Activated naive CD8-positive, alpha-beta T cell treated with anti-CD3 and anti-CD28 coated beads, Interleukin-2, amount 10 ng/mL, durations not matched to agents 7 days and 5 days (primary cell): ENCODE measurements at places on chromosomes 2 and 18. TPM values are rescaled to one million over a fixed set of nuclear protein-coding genes. Genes with fewer than 3 reads are reported as not detected.

DNA sequence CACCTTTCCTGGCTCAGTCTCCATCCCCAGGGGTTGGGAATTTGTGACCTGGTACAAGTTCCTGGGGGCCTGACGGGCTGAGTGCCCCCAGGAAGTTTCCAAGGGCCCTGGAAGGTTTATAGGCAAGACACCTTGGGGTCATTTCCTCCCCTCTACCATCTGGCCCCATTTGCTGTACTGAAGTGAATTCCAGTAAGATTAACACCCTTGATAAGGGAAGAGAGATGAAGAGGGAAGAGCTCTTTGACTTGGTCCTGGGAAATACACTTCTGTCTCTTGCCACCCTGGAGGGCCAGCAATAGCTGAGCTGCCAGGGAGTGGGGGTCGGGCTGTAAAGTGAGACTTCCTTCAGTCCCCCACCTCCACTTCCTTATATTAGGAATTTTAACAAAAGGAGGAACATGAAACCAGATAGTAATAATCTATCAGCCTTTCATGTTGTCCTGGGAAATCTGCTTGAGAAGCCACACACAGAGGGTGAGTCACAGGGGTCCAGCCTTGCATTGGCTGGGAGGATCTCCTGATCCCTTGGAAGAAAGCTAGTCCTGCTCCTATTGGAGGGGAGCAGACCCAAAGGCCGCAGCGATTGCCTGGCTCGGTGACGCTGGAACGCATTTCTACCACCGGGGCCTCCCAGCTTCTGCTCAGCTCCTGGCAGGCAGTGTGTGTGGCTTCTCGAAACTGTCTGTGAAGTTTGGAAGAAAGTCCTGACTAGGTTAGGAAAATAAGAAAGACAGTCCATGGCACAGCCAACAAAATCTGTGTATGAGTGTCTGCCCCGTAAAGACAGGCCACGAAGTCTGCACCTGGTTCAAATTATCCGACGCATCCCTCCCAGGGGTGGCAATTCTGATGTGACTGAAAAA is 87.3 kb downstream of the ACAA2 start:
- DNase-seq: no peak

GRCh38 chr2:105610576-105611332 is 134.0 kb upstream of the NCK2 start:
- DNase-seq: no peak

GRCh38 chr2:172207911-172208310 is 105.2 kb upstream of the DLX2 start:
- DNase-seq: no peak

DNA sequence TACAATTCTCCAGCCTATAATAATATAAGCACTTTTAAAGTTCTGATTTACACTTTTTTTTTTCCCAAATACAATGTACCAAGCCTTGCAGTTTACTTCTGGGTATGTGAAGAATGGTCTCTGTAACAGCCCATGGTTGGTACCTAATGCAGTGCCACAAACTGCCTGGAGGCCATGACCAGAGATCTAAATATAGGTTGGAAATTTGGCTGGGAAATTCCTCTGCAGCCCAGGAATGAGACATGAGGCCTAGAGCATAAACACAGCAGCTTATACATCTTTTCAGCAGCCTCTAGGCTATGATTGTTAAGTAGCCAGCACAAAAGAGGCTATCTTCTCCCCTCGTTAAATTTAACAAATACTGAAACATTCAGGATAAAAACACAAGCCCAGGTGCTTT is 432.0 kb upstream of the FAM98A start:
- no peak for DNase-seq

GRCh38 chr2:31270131-31270530 is 36.2 kb downstream of the EHD3 start:
- no peak for DNase-seq

DNA sequence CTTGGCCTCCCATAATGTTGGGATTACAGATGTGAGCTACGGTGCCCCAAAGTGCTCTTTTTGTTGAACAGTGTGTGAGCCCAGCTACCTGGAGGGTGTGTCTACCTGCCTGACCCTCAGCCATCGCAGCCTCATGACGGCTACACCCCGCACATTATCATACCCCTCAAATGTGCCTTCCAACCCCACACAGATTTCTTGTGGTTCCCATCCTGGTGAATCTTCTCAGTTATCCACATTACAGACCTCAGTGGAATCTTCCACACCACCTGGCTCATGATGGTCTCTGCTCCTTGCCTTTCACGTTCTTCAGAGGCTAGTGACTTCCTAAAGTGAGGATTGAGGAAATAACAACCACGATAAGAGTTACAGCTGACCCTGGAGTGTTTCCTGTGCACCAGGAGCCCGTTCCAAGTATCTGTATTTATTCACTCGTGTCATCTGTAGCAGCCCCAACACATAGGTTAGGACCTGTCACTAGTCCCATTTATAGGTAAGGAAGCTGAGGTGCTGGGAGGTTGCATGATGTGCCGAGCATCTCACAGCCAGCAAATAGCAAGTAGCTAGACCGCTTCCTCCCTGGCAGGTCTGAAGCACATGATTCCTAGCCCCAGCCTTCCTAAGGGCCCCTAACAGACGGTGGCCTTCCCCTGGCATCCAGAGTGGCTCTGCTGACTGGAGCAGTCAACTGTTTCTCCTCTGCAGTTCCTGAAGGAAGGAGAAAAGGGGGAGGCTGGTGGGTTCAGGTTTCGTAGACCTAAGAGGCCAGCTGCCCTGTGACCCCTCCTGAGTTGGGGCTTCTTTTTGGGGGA is 47.3 kb downstream of the TCF7L1 start:
- no peak for DNase-seq

DNA sequence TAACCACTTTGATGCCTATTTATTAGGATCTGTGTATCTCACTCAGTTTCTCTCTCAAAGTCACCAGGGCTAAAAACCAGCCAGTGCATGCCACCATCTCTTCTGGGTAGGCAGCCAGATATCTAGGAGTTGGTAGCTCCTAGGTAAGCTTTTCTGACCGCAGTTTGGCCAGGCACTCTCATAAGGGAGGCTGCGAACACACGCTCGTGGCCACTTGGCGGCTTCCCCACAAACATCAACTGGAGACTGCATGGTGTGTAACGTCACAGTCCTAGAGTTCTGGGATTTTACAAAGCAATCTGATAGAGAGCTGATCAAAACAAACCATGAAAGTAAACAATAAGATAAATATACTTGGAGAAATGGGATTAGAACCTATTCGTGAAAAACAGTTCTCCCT is 424.3 kb upstream of the ACVR2A start:
- DNase-seq: no peak

DNA sequence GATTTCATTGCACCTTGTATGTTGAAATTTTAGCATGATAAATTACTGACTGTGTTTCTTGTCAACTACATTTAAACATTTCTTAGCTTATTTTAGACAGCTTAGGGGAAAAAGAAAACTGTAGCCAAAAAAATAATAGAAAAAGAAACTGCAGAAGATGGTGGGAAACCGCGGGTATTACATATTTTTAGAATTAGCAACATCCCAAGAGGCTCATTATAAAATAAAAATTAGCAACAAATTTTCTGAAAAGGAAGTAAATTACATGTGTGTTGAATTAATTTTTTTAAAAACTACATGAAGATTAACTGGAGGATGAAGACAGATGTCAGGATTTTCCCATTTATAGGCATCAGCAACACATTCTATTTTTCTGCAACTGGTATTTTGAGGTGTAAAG is 4.3 kb downstream of the PELI1 start:
- no peak for DNase-seq

Gene TNS1
- total RNA-seq: 15.1 TPM

DNA sequence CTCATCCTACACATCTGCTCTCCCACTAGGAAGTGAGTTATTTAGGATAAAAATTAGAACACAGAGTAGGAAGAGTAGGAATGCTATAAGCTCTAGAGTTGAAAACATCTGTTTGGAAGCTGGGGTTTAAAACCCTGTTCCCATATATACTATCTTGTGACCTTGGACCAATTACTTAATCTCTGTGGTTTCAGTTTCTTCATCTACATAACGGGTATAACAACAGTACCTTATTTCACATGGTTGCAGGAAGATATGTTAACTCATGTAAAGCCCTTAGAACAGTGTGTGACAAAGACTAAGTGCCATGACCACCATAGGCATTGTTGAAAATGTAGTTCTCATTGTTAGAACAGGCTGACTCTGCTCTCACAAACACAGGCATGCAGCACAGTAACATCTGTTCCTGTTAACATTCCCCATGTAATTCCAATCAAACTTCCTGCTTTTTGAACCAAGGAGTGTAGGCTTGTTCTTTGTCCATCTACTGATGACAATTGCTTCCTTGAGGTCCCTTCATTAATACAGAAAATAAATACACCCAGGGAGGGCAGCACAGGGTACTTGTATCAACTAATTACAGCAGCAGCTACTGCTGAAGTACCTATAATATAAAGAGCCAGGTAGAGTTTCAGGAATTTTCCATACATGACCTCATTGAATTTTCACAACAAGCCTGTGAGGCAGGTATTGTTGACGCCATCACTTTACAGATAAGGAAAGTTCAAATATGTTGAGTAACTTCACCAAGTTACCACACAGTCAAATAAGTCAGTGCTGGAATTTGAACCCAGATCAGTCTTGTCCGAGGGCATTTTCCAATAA is 204.2 kb downstream of the L3MBTL4 start:
- DNase-seq: no peak

GRCh38 chr2:105393373-105394055 is 5.3 kb downstream of the FHL2 start:
- no peak for DNase-seq

GRCh38 chr18:73670039-73670438 is 477.6 kb downstream of the FBXO15 start:
- no peak for DNase-seq

GRCh38 chr2:173869244-173870229 is 95.6 kb downstream of the SP3 start:
- no peak for DNase-seq

Gene EIF2AK2
- 121 TPM for total RNA-seq

GRCh38 chr2:65916785-65917295 is 484.4 kb upstream of the SPRED2 start:
- no peak for DNase-seq

DNA sequence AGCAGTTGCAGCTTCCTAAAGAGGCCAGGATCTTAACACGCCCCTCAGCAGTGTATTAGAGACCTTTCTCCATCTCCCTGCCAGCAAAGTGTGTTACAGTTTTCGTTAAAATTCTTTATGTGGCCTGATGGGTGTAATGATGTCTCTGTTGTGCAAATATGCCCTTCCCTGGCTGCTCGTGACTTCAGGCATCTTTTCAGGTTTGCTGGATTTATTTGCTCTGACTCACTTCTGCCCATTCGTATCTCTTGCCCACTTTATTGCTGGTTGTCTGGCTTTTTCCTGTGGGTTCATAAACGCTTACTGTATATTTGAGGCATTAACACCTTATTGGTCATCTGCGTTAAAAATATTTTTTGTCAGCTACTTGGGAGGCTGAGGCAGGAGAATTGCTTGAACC is 134.5 kb downstream of the ASB1 start:
- no peak for DNase-seq

DNA sequence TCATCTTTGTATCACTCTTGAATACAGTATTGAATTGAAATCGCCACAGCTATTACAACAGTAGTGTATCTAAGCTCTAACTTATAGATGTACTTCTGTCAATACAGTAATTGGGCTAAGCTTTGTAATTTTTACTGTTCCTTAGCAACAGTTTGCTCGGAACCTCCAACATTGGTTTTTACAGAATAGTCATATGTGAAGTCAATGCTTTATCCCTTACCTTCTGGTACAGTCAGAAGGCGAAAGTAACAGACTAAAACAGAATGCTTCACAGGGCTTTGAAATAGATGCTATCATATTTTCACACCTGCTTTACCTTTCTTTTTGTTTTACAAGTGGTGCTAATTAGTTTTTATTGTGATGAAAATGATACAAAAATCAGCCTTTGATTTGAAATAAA is 46.9 kb upstream of the CYP20A1 start:
- no peak for DNase-seq

GRCh38 chr2:215771241-215771640 is 242.1 kb downstream of the MREG start:
- no peak for DNase-seq

GRCh38 chr2:120515759-120516678 is 170.1 kb downstream of the INHBB start:
- no peak for DNase-seq

GRCh38 chr2:43490252-43490786 is 105.5 kb downstream of the THADA start:
- no peak for DNase-seq

DNA sequence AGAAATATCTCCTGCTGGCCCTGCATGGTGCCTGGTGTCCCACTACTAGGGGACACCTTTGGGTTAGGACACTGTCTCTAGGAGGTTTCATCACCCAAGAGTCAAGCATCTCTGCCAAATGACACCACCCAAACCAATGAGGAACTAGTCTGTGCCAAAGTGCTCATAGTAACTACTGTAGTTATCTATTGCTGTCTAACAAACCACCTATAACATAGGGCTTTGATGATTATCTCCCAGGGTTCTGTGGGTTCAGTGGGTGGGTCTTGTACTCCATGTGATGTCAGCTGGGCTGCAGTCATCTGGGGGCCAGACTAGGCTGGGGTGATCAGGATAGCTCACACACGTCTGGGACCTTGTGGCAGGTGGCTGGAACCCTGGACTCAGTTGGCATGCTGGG is 59.8 kb downstream of the EPAS1 start:
- no peak for DNase-seq

DNA sequence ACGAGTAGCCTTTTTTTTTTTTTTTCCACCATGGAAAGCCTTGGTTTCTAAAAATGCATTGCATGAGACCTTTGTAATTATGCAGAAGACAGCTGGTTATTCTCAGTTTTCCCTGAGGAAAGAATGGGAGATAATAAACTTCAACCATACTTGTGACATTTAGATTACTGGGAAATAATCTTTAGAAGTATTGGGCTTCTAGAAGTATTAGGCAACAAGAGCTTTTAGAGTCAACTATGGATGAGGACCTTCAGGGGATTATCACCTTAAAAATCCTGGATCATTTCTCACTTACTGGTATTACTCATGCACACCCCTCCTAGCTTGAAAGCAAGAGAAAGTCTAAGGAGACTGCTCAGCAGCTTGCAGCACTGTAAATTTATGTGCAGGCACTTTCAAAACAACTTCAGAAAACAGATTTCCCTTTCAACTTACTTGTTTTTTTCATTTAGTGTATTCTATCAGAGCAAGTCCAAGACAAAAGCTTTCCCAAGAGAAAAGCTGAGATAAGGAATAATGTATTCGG is 175.9 kb downstream of the NRXN1 start:
- no peak for DNase-seq

- no peak for DNase-seq
Measured at GRCh38 chr18:7488571-7488970, 78.5 kb upstream of the PTPRM start.

Gene ASPRV1
- 1.2 TPM for total RNA-seq

GRCh38 chr18:58605027-58606020 is 23.6 kb downstream of the ALPK2 start:
- no peak for DNase-seq

GRCh38 chr2:168926621-168927386 is 25.7 kb downstream of the G6PC2 start:
- DNase-seq: no peak

GRCh38 chr2:143034292-143035074 is 94.7 kb upstream of the ARHGAP15 start:
- no peak for DNase-seq

- no peak for DNase-seq
Measured at GRCh38 chr18:79630281-79631095, 49.1 kb upstream of the CTDP1 start.

Gene OSR1
- not detected for total RNA-seq
